ENCODE measurements at places on chromosomes 12 and 14.

DNA sequence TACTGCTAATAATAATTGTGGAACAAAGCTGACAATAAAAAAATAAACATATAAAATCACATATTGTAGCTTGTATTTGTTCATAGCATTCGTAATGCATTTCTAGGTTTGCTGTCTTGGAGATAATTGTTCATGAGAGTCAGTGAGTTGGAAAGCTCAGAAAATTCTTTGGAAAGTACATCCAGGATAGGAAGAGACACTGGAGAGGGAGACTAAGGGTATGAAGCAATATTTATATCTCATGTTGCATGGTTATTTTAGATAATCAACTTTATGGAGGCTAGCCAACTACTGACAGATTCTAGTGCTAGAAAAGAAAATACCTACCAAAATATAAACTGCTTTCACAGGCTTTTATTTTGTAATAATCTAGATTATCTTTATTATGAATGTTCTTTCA is 1095.2 kb downstream of the FSCB start:
- DNase-seq: no peak

DNA sequence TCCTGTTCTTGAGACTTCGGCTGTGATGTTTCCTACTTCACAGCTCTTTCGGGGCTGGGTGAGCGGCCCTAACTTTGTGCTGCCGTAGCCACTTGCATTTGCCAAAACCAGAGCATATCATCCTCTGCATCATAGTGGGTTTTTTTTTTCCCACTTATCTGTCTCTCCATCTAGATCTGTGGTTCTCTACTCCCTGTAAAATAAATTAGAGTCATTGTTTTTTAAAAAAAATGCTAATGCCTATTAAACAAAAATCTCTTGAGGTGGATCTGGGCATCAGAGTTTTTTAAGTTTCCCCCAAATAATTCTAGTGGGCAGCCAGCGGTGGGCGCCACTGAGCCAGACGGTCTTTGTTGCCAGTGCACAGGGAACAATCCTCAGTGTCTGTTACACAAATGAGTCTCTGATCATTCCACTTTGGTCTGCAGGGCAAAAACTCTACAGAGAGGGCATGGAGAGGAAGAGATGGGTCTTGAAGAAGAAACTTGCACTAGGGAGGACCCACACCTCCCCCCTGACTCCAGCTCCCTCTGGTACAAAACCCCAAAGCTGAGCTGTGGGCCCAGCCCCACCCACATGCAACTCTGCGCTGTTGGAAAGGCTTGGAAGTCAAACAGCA is 62.4 kb upstream of the BCL2L14 start:
- DNase-seq: peak; percentile 61

DNA sequence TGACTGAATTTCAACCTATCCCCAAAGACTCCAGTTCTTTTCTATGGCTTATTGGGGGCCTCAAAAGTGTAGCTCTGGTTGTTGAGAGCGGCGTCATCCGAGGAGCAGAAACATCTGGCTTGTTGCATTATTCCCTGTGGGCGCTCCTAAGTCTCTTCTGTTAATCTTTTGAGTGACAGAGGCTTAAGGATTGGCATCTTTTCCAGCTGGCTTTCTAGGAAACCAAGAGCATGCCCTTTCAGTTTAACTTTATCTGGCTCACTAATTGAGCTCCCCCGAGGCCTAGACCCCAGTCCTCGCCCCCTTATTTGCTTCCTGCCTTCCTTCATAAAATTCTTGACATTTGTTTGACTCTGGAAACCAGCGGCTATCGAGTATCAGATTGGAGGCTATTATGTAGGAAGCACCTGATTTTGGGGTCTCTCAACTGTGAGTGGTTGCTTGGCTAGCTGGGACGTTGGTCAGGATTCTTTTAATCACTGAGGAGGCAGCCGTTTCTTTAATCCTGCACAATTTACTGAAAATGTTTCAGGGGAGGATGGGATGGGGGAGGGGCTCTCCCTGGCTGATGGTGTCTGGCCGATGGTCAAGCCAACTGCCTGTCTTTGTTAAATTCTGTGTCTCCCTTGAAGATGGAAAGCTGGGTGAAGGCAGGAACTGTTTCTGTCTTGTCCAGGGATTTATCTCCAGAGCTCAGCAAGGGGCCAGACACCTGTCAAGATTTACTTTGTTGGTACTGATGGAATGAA is 3.1 kb downstream of the SMOC1 start:
- DNase-seq: no peak

GRCh38 chr14:95138876-95139275 is 18.5 kb downstream of the DICER1 start:
- no peak for DNase-seq

- no peak for DNase-seq
Measured at GRCh38 chr14:29971101-29971500, 43.5 kb upstream of the PRKD1 start.

- no peak for DNase-seq
Measured at GRCh38 chr14:76922584-76922983, 96.4 kb downstream of the LRRC74A start.

- DNase-seq: no peak
Measured at GRCh38 chr14:31340297-31341063, 79.9 kb downstream of the HEATR5A start.

DNA sequence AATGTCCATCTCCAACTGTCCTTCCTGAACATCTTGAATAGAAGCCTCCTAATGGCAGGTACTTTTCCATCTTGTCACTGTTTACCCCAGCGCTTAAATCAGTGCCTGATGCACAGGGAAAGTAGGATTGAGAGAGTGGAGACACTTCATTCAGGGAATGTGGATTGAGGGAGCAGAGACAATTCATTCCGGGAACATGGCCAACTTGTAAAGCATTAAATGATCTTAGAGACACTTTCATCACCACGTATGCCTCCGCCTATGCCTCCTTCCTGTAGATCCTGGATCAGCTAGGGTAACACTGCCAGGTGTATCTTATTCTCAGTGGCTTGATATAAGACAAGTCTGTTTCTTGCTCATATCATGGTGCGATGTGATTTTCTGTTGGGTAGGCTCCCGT is 67.6 kb upstream of the CSRP2 start:
- no peak for DNase-seq

DNA sequence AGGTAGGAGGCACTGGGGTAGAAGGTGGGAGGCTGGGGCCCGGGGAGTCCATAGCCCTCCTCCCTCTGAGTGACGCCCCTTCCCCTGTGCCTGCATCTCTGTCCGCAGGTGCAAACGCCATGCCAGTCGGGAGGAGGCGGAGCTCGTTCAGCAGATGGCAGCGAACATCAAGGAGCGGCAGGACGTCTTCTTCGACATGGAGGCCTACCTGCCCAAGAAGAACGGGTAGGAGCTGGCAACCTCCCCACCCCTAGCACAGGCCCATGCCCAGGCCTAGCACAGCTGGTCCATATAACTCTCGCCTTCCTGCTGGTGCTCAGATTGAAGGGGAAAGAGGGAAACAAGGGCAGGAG is 35.6 kb downstream of the TMEM120B start:
- DNase-seq: no peak

GRCh38 chr14:94373708-94374107 is 14.7 kb downstream of the SERPINA1 start:
- DNase-seq: no peak

DNA sequence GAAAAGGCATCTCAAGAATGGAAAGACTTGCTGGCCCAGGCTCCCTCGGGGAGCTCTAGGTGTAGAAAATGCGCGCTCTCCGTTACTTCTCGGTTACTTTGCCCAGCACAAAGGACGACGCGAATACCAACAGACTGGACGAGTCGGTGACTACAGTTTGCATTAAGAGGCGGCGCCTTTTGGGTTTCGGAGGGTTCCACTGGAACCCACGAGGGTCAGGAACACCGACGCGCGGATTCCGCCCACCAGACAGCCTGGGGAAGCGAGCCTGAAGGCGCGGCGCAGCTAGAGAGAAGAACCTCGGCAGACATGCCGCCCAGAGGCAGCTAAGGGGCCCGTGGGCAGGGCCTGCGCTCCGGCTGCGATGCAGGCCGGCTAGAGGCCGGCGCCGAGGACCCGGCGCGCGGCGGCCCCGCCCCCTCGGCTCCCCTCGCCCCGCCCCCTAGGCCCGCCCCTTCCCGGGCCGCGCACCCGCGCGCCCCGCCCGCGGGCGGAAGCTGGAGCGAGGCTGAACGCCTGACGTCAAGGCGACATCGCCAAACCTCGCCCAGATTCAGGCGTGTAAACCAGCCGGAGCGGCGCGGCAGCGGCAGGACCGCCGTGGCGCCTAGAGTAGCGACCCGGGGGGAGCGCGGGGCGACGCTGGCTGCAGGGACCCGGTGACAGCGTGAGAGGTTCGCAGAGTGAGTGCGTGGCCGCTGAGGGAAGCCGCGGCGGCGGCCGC is at the start of gene RAP1B:
Gene RAP1B (plus strand): TSS at position 530 of the 724 bp plus-strand sequence. CDS start 37,826 bp downstream, outside the sequence.
- peak; percentile 92 for DNase-seq

DNA sequence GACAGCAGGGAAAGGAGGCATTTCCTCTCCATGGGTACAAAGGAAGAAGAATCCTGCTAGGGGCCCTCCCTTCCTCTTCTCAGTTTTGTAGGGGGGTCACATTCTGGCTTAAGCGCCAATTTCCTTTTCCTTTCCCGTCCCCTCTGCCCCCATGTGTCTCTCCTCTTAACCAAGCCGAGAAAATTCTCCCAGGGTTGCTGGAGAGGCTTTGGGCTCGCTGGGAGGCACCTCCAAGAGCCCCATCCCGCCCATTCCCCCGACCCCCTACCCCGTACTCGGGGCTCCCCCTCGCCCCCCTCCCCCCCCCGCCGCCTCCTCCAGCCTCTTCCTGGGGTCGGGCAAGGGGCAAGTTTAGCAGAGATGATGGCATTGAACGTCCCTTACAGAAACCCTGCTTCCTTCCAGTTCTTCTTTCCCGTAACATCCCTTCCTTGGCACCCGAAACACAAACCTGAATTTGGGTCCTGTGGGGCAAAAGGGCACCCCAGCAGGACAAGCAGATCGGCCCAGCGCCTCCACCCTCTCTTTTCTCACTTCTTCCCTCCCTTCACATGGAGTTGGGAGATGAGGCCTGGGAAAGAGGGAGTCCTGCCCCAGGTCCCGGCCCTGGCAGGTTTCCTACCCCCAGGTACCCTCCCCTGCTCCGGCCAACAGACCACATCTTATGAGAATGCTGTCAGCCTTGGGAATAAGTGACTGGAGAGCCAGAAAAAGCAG is 13.7 kb downstream of the PLEKHG6 start:
- no peak for DNase-seq

- DNase-seq: no peak
Measured at GRCh38 chr14:32509632-32510187, 180.6 kb downstream of the AKAP6 start.

GRCh38 chr14:35051796-35052195 is 5.7 kb downstream of the FAM177A1 start:
- DNase-seq: no peak

Data from CD4-positive, alpha-beta T cell treated with Interleukin-2 at 100 ng/mL for 4 hours (primary cell).